Suppressor macrophage (primary cell): ENCODE measurements at places on chromosomes 12 and 14.
A peak's percentile ranks its signal among the peaks of the same experiment; 100 is the strongest.

DNA sequence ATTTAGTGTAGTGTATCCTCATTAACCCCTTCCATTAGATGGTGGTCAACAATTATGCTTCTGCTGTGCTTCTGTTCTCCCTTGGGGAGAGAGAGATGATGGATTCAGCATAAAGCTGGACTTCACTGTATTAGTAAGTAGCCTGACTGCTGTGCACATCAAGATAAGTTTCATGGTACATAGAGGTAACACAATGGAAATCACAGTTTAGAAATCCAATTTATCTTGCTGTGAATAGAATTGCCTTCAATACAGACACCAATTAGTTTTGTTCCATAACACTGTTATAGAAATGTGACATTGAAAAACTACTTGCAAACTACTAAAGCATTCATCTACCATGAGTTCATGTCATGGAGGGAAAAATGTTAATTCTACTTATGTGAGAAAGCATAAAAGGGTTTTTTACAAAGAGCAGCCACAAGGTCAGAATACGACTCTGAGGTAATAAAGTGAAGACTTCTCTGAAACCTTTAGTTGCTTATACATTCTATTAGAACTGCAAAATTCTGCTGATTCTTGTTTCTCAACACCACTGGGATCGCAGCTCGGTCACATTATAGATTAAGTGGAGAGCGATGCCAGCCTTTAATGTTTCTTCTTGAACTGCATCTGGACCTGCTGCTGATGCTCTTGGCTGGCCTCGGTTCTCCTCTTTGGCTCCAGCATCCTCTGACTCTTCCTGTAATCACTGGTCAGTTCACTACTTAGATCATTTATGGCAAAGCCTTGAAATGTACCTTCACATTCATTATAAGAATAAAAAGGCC lies 190.8 kb downstream of the ATP23 start:
- no peak for DNase-seq

- DNase-seq: peak; percentile 41
Measured at GRCh38 chr12:4356041-4356327, 23.5 kb downstream of the FGF23 start.

- DNase-seq: no peak
Measured at GRCh38 chr14:93329965-93330608, 2.7 kb downstream of the BTBD7 start.

GRCh38 chr12:91058786-91059185 lies 962 bp upstream of the KERA start:
- DNase-seq: no peak
